ENCODE measurements at places on chromosomes 11 and 22.

- DNase-seq = no peak
Measured at GRCh38 chr11:75625021-75625420, 43.8 kb downstream of the MAP6 start.

DNA sequence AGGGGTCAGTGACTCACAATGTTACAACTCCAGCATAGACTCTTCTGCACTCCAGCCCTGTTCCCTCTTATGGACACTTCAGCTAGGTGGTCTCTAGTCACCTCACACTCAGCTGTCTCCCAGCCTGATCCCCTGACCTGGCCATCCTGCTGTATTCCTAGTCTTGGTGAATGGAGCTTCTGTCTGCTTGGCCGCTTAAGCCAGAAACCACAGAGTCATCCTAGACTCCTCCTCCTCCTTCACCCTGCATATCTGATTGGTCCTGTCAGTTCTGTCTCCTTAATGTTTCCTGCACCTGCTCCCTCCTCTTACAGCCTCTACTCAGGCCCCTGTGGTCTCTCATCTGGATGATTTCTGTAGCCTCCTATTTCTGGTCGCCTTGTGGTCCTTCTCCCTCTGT lies 144.9 kb downstream of the HIPK3 start:
- no peak for DNase-seq

DNA sequence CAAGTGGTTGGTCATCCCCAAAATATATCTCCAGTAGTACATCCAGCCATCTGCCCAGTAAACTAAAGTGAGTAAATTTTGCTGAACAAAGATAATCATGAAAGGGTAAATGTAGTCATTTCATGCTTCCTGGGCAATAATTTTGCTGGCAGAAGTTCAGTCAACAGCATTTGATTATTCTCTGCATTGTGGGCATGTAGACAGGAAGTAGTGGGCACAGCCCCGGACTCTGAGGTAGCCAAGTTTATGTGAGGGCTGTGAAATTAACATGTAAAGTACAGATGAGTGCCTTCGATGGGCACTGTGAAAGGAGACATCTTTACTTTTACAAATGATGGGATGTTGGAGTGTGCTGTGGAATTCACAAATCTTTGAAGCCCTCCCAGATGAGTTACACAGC lies 312.2 kb upstream of the MTNR1B start:
- DNase-seq = no peak

- no peak for DNase-seq
Measured at GRCh38 chr11:10607462-10608132, 39.1 kb upstream of the LYVE1 start.

DNA sequence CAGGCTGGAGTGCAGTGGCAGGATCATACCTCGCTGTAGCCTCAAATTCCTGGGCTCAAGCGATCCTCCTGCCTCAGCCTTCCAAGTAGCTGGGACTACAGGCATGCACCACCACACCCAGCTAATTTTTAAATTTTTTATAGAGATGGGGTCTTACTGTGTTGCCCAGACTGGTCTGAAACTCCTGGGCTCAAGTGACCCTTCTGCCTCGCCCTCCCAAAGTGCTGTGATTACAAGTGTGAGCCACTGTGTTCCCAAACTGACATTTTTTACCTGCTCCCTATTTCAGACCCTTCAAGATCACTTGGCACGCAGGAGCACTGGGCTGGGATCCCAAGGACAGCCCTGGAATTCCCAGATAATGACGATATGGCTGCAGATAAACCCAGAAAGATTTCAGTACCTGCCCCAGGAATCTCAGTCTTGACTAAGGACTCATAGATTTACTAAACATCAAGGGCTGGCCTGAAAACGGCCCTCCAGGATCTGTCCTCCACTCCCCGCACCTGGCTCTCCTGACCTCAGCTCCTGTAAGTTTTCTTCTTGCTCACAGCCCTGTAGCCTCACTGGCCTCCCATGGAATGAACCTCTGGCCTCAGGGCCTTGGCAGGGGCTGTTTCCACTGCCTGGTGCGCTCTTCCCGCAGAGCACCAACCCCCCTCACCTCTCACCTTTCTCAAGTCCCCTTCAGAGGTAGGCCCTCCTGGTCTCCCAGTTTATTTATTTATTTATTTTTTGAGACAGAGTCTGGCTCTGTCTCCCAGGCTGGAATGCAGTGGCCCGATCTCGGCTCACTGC lies 3.6 kb upstream of the CSNK1E start:
- no peak for DNase-seq

DNA sequence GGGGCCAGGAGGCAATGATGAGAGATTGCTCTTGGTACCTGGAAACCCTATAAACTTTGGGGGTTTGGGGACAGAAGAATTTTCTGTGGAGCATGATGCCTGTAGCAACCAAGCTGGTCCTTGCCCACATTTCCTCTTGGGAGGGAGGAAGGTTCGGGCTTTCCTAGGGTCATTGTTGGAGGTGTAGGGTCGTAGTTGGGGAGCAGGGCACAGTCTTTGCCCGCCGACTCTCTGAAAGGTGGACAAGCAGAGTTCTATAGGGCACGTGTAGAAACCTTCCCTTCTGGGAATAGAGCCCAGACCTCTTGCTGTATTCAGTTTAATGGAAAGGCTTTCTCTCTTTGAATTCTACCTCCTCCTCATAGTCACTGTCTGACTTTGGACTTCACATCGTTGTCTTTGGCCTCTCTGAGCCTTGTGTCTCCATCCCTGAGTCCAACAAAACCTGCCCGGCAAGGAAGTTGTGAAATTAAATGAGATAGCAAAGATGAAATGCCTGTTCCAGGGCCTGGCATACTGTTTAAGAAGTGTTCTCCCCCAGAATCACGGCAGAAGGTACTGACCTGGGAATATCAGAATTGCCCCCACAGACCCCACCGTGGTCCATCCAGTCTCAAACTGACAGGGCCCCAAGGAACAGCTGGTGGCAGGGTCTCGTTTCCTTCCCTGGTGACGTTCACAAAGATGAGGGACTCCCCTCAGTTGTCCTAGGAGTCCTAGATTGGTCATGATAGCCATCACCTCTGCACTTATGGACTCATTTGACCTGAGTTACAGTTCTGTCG lies 1.6 kb downstream of the PRDM11 start:
- DNase-seq = no peak

GRCh38 chr22:50434849-50435248 lies 40.0 kb downstream of the SBF1 start:
- no peak for DNase-seq

Measured in NCI-H460 (cell line).